ENCODE measurements at places on chromosomes 2 and 18.

DNA sequence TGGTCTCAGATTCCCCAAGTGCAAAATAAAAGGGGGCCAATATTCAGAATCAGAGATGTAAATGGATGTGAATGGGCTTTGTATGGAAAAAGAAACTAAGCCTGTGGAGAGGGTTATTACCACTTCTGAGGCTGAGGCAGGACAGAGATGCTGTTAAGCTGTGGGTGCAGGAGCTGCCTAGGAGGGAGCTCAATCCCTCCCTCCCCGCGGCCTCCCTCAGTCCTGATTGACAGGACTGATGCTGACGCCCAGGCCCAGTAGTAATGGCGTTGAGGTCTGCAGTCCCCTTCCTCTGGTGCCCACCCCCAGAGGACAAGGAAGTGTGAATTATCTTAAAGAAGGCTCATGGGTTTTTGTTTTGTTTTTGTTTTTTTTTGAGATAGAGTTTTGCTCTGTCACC lies 40.4 kb downstream of the PSD4 start:
- no peak for DNase-seq

DNA sequence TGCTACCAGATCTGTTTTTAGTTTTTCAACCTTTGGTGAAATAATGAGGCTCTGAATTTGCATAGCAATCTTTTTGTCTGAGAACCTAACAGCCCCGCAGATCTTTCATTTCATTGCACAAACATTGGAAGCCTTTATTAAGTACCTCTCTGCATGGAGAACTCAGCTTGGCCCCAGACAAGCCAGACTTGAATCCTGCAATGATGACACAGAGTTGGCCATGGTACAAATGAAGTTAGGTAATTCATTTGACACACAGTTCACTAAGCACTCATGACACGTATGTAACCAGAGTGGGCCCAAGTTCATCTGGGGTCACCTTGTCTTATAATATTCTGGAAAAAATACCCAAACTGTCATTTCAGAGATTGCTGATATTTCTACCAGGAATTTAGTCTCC lies 439.1 kb upstream of the ID2 start:
- no peak for DNase-seq

DNA sequence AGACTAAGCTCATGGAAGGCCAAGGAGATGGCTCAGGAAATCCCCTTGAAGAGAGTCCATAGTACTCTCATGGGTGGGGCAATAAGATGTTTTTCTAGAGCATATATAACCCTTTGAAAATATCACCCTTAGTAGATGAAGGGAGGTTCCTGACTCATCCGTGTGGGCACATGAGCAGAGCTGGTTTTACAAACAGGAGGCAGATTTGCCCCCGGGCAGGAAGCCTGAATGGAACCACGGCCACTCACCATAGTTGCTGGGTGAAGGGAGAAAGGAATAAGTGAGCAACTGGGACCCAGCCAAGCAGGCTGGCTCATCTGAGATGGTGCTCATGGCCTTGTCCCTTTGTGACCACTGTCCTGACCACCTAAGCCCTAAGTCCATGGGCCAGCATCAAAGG lies 29.0 kb upstream of the MAPRE3 start:
- no peak for DNase-seq

DNA sequence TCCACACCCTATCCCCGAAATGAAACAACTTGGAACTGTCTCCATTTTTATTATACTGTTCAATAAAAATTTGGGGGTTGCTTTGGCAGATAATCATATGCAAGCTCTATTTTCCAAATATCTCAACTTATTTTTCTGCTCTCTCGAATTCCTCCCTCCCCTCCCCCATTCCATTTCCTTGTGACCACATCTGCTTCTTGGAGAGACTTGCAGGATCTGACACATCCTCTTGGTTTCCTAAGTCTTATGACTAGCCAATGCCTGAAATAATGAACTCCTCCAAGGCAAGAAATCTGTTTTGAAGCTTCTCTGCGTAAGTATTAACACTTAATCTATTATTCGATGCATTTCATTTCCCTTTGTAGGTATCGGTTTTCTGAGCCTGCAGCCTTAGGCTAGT lies 16.1 kb downstream of the TGIF1 start:
- DNase-seq: no peak

DNA sequence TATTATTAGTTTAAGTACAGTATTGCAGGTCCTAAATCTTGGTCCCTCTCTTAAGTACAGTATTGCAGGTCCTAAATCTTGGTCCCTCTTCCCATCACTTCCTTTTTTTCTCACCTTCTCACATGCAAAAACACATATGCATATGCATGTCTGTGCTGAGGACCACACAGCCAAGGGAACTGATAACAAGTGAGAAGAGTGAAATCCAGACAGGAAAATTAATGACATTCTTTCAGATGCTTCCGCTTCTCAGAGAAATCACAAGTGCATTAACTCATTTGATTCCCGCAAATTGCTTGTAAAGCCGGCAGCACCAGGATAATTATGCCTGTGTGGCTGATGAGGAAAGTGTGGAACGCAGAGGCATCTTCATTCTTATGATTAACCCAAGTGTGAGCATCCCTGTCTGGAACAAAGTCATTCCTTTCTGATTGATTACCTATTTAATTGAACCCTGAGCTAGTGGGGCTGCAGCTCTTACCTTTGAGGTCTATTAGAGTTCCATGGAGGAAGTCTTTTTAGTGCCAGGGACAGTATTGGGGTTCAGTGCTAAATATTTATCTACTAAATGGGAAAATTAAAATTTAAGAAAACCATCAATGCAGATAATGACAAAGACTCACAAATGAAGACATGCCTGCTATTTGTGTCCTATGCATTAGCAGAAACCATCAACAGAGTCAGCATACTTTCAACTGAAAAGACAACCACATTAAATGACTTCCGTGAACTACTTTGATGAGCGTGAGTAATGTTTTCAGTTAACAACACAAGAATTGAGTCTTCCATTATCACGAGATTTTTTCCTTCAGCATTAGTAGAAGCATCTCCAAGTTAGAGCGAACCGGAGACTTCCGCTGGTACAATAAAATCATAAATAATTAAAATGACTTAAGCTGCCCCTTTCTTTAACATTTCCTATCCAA lies 220.4 kb upstream of the SLC35G4 start:
- no peak for DNase-seq

DNA sequence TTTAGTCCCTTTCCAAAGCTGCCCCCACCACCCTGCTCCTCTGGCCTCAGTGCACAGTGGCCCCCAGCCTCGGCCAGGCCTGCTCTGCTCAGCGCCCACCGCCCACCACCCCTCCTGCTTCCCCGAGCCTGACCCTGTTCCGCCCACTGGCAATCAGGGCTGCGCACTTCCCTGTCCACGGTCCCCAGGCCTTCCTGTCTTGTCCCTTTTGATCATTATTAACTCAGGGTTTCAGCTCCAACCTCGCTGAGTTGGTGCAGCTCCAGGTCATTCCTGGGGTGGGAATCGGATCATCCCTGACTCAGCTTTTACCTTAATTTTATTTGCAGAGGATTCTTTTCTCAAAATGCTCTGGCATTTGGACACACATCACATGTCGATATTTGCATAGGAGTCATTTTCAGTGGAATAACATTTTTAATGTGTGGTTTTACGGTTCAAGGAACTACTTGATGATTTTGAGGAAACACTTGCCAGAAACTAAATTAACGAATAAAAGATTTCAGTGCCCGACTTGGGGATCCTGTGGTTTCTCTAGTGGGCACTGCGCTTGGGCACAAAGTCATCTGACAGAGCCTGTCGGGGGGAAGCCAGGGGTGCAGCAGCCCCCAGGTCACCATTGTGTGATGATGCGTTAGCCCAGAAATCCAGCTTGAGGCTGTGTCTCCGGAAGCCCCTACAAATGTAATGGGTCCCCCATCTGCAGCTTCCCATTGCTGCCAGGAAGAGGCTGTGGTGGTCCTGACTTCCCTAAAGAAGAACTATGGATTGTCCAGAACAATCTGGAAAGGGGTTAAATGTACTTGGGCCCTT lies 1.0 kb upstream of the ESPNL start:
- no peak for DNase-seq
